NCI-H1417 (cell line): ENCODE measurements at places on chromosomes 2 and 18.

DNA sequence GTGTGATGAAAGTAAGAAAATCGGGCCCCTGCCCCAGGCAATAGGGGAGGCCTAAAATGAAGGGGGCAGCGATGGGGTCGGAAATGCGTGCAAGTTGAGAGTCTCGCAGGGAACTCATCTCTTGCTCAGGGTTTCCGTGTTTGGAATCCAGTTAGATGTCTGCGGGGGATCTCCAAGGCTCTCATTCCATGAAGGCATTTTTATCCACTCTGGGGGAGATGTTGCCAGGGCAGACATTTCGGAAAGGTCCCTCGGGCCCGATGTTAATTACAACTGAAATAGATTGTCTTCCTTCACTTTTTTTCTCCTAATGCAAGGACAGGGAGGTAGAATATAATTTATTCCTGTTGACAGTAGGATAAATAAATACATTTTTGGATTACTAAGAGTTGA, 12.8 kb upstream of the SKOR2 start:
- DNase-seq, result no peak

- DNase-seq, result no peak
These were observed 96.8 kb upstream of the RPRM start for GRCh38 chr2:153575171-153575853.

GRCh38 chr2:190378880-190379237, 29.3 kb upstream of the MFSD6 start:
- DNase-seq, result no peak

DNA sequence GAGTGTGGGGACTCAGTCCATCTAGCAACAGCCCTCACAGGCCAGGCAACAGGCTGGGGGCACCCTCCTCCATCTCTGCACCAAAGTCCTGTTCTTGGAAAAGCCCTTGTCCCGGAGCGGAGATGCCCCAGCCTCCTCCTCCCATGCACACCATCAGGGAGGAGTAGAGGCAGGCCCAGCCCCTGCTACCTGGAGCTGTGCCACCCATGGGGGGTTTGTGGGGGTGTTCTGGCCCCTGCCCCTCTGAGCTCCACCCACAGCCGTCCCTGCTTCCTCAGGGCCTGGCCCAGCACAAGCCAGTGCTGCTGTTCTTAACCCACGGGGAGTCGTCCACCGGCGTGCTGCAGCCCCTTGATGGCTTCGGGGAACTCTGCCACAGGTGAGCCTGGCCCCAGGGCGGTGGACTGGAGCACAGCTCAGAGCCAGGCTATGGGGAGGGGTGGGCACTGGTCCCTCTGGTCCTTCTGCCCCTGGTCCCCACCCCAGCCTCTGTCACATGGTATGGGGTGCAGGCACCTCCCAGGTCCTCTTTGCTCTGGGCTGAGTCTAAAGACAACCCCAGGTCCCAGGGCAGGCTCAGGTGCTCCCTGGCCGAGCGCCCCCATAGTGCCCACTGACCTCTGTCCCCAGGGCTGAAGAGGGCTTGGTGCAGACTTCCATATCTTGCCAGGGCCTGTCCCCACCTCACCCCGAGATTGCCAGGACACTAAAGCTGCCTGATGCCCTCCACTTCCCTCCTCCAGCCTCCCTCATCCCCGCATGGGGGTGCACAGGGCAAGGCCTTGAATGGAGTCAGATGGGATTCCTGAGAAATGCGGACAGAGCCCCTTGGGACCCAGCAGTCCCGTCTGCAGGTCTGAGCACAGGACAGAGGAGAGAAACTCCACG, 2.7 kb downstream of the AGXT start:
- DNase-seq, result no peak

GRCh38 chr2:2931318-2932075, 446.1 kb downstream of the EIPR1 start:
- no peak for DNase-seq

DNA sequence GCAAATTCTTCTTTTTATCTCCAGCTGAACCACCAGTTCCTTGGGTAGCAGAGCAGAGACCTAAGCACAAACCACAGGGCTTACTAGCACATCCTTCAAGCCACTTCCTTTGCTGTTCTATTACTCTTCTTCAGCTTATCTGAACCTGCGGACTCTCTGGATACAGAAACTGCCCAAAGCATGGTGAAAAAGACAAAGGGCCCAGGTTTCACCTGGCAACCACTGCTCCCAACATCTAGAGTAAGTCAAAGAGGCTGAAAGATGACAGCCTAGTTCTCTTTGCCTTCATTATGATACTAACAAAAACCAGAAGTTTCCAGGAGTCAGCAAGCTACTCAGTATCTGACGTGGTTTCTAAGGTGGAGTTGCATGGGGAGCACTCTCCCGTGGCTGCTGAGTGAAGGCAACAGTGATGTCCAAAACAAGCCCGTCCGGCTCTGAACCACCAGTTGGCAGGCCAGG, 43.4 kb downstream of the KANSL3 start:
- no peak for DNase-seq

- DNase-seq, result no peak
These were observed 83.3 kb downstream of the ALPK2 start for GRCh38 chr18:58545338-58546296.

DNA sequence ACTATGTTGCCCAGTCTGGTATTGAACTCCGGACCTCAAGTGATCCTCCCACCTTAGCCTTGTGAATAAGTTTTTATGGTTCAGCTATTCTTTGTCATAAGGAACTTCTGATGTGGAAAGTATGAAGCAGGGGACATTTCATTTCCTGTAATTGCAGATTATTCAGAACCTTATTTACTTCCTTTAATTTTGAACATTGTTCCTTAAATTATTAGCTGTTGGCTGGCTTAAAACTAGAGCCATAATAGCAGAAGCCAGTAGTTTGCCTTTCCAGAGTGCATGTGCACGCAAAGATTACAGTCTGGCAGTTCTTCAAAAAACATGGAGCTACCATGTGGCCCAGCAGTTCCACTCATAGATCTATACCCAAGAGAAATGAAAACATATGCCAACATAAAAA, 53.1 kb downstream of the PMS1 start:
- DNase-seq, result no peak

GRCh38 chr2:30865892-30866681, 58.8 kb upstream of the CAPN13 start:
- DNase-seq, result no peak
